ENCODE measurements at places on chromosomes 5 and 9. TPM values are rescaled to one million over a fixed set of nuclear protein-coding genes. Genes with fewer than 3 reads are reported as not detected.

The RNF14 gene
- 72.9 TPM for total RNA-seq

The ZNF462 gene
- 0.20 TPM for total RNA-seq

The DNAI1 gene
- not detected for total RNA-seq

The PCDHAC1 gene
- total RNA-seq, result not detected

The FAM53C gene
- total RNA-seq, result 38.5 TPM

The TOR4A gene
- 45.8 TPM for total RNA-seq

The PLCXD3 gene
- 0.02 TPM for total RNA-seq

Data from K562 (cell line).